ENCODE measurements at places on chromosomes 6 and 20.

- DNase-seq = no peak
These were observed 213.5 kb upstream of the PLN start for GRCh38 chr6:118334634-118335033.

GRCh38 chr6:40796260-40797221, 209.4 kb upstream of the LRFN2 start:
- no peak for DNase-seq

GRCh38 chr6:135600931-135601330, 103.4 kb upstream of the AHI1 start:
- no peak for DNase-seq

- no peak for DNase-seq
These were observed 19.8 kb downstream of the NEDD9 start for GRCh38 chr6:11212664-11213063.

- DNase-seq = no peak
These were observed 118.8 kb downstream of the ADTRP start for GRCh38 chr6:11659757-11660156.

GRCh38 chr6:137871291-137871690, 4.2 kb downstream of the TNFAIP3 start:
- DNase-seq = no peak

- DNase-seq = no peak
These were observed 193.7 kb upstream of the KHDRBS2 start for GRCh38 chr6:62479697-62480220.

GRCh38 chr6:88008411-88008810, 39.2 kb upstream of the SPACA1 start:
- DNase-seq = no peak

GRCh38 chr20:21393816-21394519, 3.4 kb downstream of the NKX2-4 start:
- no peak for DNase-seq

DNA sequence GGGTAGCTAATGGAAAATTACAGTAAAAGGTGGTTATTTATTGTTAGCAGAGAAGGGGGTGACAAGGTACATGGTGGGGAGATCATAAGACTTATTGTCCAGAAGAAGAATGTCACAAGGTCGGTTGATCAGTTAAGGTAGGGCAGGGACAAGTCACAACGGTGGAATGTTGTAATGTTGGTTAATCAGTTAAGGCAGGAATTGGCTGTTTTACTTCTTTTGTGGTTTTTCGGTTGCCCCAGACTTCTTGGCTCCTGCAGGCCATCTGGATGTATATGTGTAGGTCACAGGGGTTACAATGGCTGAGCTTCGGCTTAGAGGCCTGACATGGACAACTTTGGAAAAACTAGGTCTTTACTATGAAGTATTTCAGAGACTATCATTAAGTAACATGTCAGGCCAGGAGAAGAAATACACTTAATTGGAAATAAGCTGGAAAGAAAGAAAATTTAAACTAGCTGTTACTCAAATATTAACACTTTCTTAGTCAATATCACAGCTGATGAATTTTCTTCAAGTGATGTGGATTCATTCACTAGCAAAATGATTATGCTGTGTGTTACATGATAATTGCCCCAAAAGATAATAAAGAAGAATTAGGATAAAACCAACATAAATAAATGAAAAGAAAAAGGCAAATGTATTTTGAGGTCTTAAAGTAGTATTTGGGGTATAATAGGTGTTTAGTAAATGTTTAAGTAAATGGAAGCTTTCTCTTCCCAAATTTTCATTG, 4.4 kb downstream of the AIG1 start:
- no peak for DNase-seq

- DNase-seq = no peak
These were observed 26.5 kb downstream of the SMLR1 start for GRCh38 chr6:130853555-130854183.

GRCh38 chr6:46969206-46969605, 47.5 kb upstream of the ADGRF5 start:
- DNase-seq = no peak

Measured in stimulated activated CD4-positive, alpha-beta T cell treated with anti-CD3 and anti-CD28 coated beads, Interleukin-2, amount 100 ng/mL, for 48 hours (primary cell).